A673 (cell line): ENCODE measurements at places on chromosomes 3 and 15. TPM values are rescaled to one million over a fixed set of nuclear protein-coding genes. Genes with fewer than 3 reads are reported as not detected.

ITIH1 gene
- total RNA-seq, result not detected in 2 replicates

GRCh38 chr3:16357186-16358121 is 92.4 kb downstream of the OXNAD1 start:
- no peaks in the 10 kb centered on the region for H3K27me3 ChIP-seq
- no peak overlapping the region for H3K27ac ChIP-seq
- H3K4me3 ChIP-seq, result no peak overlapping the region
- no peaks in the 10 kb centered on the region for H3K4me1 ChIP-seq

GRCh38 chr3:179265092-179265491 is 14.2 kb upstream of the KCNMB3 start:
- no peak overlapping the region for H3K27ac ChIP-seq
- no peaks in the 10 kb centered on the region for H3K36me3 ChIP-seq
- no peak for DNase-seq
- H3K4me1 ChIP-seq, result no peaks in the 10 kb centered on the region

DNA sequence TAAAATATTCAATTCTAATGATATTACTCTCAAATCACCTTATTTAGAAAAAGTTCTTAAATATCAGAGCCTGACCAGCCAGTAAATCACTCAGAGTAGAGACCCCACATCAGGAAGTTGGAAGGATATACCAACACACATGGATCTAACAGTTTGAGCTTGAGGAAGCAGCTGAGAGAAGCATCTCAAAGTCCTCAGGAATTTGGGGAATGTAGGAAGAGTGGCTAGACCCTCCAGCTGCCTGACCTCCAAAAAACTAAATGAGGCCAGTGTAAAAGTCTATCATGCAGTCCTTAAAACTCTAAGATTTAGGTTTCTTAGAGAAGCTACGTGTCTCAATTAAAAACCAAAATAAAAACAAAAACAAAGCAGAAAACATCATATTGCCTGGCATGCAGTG is 55.4 kb downstream of the SETD2 start:
- H3K36me3 ChIP-seq, result peaks cover 9% of the 10 kb centered on the region
- no peak overlapping the region for H3K4me3 ChIP-seq
- DNase-seq, result no peak
- H3K27me3 ChIP-seq, result no peaks in the 10 kb centered on the region
- H3K27ac ChIP-seq, result no peak overlapping the region
- no peaks in the 10 kb centered on the region for H3K4me1 ChIP-seq

DNA sequence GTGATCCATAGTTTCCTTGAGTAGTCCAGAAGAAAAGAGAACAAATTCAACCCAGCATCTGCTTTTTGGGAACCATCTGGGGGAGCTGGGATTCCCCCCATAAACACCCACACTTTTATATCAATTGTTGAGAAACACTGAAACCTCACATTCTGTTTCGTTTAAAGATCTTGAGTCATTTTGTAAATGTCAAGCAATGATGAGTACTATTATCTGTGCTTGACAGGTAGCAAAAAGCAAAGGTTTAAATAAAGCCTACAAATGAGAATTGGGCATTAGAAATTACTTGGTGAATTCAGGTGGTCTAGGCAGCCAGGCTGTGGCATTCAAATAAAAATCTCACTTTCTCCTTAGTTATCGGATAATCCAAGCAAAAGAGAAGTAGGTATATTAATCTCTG is 75.7 kb downstream of the TMEM266 start:
- DNase-seq, result no peak
- H3K4me1 ChIP-seq, result peaks cover 9% of the 10 kb centered on the region
- no peak overlapping the region for H3K27ac ChIP-seq

DNA sequence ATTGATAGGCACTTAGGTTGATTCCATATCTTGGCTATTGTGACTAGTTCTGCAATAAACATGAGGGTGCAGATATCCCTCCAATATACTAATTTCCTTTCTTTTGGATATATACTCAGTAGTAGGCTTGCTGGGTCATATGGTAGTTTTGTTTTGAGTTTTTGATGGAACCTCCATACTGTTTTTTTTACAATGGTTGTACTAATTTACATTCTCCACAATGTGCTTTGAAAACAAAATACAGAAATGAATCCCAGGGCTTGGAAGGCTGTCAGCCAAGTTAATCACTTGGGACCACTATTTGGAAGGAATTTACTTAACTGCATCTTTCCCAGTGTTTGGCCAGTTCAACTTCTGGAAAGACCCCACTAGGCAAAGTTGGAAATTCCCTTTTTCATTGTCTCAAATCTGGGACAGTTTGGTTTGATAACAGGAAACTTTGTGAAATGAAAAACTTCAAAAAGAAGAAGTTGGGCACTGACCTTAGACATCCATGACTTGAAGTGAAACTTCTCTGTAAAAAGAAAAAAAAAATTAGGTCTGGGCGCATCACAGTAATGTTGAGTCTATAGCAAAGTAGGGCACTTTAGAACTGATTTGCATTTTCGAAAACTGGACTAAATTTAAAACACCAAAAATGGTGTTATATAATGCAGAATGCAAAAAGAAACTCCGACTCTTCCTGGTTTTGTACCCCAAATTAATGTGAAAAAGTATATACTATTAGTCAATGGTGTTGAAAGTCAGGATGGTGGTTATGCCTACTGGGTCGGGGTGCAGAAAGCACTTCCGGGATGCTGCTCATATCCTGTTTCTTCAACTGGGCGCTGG is 6.0 kb downstream of the CTSH start:
- no peaks in the 10 kb centered on the region for H3K36me3 ChIP-seq
- no peak for DNase-seq
- H3K4me1 ChIP-seq, result no peaks in the 10 kb centered on the region
- no peak overlapping the region for H3K4me3 ChIP-seq
- H3K27me3 ChIP-seq, result no peaks in the 10 kb centered on the region

GRCh38 chr3:72977060-72977808 is 19.4 kb upstream of the PPP4R2 start:
- no peak overlapping the region for H3K27ac ChIP-seq
- no peaks in the 10 kb centered on the region for H3K36me3 ChIP-seq
- H3K4me1 ChIP-seq, result no peaks in the 10 kb centered on the region
- H3K4me3 ChIP-seq, result no peak overlapping the region

- no peak overlapping the region for H3K4me3 ChIP-seq
- no peaks in the 10 kb centered on the region for H3K27me3 ChIP-seq
- peak; percentile 2 for DNase-seq
- H3K27ac ChIP-seq, result no peak overlapping the region
- no peaks in the 10 kb centered on the region for H3K36me3 ChIP-seq
These were observed 445.3 kb downstream of the NAALADL2 start for GRCh38 chr3:175304404-175304803.

DNA sequence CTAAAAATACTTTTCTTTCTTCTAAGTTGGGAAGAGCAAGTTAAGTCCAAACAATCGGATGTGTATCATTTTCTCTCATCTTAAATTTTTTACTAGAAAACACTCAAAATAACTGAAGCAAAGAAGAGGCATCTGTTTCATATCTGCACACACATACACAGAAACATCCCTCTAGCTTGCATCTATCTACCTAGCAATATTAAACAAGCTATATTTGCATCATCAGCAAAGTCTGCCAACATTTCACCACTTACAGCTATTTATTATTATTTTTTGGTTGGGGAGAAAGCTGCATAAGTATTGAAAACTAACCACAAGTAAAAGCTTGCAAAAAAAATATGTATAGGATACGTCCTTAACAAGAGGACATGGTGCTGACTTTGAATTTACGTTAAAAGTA is 1.9 kb downstream of the GOLIM4 start:
- H3K27me3 ChIP-seq, result no peaks in the 10 kb centered on the region
- no peak overlapping the region for H3K4me3 ChIP-seq
- DNase-seq, result no peak
- H3K4me1 ChIP-seq, result no peaks in the 10 kb centered on the region
- no peaks in the 10 kb centered on the region for H3K36me3 ChIP-seq

GRCh38 chr3:36364260-36364659 is 16.0 kb upstream of the STAC start:
- DNase-seq, result no peak
- H3K4me3 ChIP-seq, result no peak overlapping the region
- H3K27ac ChIP-seq, result no peak overlapping the region
- no peaks in the 10 kb centered on the region for H3K4me1 ChIP-seq

GRCh38 chr15:38134252-38134651 is 118.4 kb upstream of the SPRED1 start:
- H3K27me3 ChIP-seq, result no peaks in the 10 kb centered on the region
- peaks cover 22% of the 10 kb centered on the region for H3K4me1 ChIP-seq
- H3K4me3 ChIP-seq, result no peak overlapping the region
- H3K27ac ChIP-seq, result no peak overlapping the region
- DNase-seq, result no peak
